Renal cortex interstitium (tissue), 15 donors: ENCODE measurements at places on chromosomes 6 and 20. TPM values are rescaled to one million over a fixed set of nuclear protein-coding genes. Genes with fewer than 3 reads are reported as not detected.

The ATF6B gene
- 87.2 TPM for polyA plus RNA-seq

The TNFRSF6B gene
- 2.0 TPM for polyA plus RNA-seq

The TCFL5 gene
- 12.8 TPM for polyA plus RNA-seq

GRCh38 chr6:96059586-96059985 is 43.8 kb downstream of the FUT9 start:
- no peak for DNase-seq

The OTOR gene
- polyA plus RNA-seq: 0.14 TPM

DNA sequence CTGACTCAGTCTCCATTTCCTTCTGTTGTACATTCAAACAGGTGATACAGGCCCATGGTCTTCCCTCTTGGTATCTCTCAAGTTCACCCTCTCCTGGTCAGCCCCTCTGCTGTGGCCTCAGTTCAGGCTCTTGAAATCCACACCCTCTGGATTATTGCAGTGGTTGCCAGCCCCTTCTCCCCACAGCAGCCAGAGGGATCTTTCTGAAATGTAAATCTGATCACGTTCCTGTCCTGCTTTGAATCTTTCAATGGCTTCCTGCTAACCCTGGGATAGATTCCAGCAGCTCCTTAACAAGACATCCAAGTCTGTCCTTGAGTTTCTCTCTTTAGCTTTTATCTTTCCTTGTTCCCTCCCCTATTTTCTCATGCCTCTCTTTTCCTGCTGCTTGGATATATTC is 22.2 kb downstream of the CHMP4B start:
- DNase-seq: no peak

- DNase-seq: no peak
Observed at GRCh38 chr20:22223236-22223635, 361.1 kb downstream of the FOXA2 start.
